Activated T-helper 2 cell treated with anti-CD3 and anti-CD28 coated beads, Interferon-gamma antibody, Interleukin-2, Interleukin-4, amounts not matched to agents 10 μg/mL and 5 μg/mL and 100 μg/mL, durations not matched to agents 14 hours and 24 hours and 36 hours (primary cell): ENCODE measurements at places on chromosomes 6 and 20. TPM values are rescaled to one million over a fixed set of nuclear protein-coding genes. Genes with fewer than 3 reads are reported as not detected.

GRCh38 chr6:11322252-11322885, 89.9 kb upstream of the NEDD9 start:
- DNase-seq: no peak

DNA sequence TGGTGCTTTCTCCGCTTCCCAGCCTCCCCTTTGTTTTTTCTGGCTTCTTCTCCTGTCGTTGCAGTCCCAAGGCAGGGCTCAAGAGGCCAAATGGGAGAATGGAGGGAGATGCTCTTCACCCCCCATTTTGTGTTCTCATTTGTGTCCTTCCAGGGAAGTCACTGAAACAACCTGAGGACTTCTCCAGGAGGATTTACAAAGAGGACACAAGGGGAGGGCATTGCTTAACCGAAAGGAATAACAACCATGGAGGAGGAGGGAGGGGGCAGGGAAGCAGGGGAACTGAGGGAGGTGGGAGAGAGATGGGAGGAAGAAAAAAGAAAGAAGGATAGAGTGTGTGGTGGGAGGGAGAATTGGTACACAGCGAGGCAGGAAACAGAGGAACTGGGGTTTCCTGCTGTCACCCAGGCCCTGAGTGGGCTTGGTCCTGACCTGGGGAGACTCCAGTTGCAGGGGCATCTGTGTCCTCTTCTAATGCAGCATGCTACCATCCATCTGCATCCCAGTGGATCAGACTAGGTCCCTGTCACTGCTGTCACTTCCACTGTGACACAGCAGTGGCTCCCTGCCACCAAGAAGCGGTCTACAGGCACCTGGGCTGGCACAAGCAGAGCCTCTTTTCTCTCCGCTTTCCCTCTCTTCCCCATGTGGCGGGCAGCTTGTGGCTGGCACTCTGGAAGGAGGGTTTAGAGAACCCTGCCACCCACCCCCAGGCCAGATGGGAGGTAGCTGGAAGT, 17.1 kb upstream of the MLN start:
- DNase-seq: no peak

DNA sequence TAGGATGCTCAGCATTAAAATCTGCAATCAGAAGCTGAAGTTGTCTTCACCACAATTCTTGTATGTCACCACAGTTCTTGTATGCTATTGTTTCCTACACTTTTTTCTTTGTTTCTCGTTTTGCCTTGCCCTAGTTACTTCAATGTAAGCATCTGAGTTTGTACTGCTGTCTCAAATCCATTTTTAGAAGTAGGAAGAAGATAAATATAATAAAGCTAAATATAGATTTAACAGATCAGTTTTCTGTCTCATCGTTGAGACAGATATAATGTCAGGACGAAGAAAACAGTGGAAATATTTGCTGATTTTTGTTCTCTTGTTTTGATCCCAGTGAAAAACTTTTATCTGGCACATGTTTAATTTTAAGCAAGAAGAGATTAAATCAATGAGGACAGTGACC, 318.0 kb downstream of the QKI start:
- no peak for DNase-seq

DNA sequence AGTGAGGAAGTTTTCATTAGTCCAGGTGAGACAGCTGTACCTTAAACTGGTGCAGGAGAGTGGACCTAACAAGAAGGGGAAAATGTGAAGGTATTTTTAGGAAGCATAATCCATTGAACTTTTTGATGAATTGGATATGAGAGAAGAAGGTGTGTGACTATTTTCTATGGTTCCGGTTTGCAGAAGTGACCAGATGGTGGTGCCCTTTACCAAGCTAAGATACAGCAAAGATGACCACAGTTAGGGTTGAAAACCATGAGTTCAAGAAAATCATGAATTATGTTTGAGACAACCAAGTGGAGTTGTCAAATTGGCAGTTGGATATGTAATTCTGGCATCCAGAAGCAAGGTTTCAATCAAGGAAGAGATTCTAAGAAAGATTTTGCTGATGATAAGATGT, 61.9 kb upstream of the NRSN1 start:
- DNase-seq: no peak

GRCh38 chr6:149723771-149724417, 6.0 kb upstream of the LATS1 start:
- peak; percentile 43 for DNase-seq

- no peak for DNase-seq
Observed at GRCh38 chr6:168273441-168274036, 46.0 kb downstream of the DACT2 start.

- DNase-seq: peak; percentile 24
Observed at GRCh38 chr6:87078983-87079616, 15.8 kb downstream of the CGA start.

DNA sequence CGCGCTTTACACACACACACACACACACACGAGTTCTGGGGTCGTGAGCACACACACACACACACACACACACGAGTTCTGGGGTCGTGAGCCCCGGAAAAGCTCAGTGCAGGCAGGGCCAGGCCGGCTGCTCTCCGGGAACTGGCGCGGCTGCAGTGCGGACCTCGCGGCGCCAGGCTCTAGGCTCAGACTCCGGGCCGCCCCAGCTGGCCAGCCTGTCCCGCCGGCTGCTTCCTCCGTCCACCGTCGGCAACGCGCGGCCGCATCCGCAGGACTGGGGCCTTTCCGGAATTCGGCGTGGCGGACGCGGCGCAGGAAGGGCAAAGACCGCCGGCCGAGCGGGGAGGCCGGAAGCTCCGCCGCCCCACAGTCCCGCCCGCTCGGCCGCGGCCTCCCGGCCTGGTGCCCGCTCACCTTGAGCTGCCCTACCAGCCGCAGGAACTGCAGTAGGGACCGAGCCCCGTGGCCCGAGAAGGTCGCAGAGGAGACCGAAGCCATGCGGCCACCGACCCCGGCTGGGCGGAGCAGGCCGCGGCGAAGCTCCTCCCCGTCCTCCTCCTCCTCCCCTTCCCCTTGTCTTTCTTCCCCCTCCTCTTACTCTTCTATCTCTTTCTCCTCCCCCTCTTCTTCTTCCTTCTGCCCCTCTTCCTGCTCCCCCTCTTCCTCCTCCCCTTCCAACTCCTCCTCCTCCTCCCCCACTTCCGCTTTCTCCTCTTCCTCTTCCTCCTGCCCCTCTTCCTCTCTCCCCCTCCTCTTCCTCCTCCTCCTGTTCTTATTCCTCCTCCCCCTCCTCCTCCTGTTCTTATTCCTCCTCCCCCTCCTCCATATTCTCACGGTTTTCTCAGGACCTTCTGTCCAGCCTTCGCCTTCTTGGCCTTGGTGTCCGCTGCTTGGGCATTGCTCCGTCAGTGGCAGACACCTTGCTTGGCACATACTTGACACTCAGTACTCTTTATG, at the start of gene HDDC2:
TSS of gene HDDC2 (minus strand) at position 533 of the 957 bp plus-strand sequence. CDS start at position 498, 35 bp downstream.
- DNase-seq: peak; percentile 28

DNA sequence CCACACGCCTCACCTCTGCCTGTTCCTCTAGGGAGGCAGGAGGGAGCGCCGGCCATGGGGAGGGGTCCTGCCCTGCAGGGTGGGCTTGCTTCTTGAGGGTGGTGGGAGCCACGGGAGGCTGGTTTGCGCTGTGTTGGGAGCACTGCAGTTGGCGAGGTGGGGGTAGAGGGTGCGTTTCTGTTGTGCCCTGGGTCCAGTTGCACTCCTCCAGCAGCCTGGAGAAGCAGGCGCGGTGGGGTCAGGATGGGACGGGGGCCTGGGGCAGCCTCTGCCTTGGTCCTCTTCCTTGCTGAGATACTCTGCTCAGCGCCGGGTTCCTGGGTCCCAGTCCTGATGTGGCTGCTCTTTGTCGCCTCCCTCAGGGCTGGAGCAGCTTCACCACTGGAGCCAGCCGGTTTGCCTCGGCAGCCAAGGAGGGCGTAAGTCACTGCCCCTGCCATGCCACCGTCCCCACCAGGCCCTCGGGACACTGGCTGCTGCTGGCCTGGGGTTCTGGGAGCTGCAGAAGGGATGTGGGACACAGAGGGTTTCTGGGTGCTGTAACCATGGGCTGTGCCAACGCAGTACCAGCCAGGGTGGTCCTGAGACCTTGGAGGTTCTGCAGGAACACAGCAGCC, 8.4 kb downstream of the ARFGAP1 start:
- no peak for DNase-seq

The FAM217A gene
- total RNA-seq: not detected in 2 replicates

The ETV7 gene
- total RNA-seq: 0.51 and 0.57 TPM in 2 replicates

The PTCRA gene
- total RNA-seq: not detected in 2 replicates

The COL11A2 gene
- 0.34 and 0.37 TPM in 2 replicates for total RNA-seq
